Cardiac fibroblast (primary cell): ENCODE measurements at places on chromosomes 16 and 17.

DNA sequence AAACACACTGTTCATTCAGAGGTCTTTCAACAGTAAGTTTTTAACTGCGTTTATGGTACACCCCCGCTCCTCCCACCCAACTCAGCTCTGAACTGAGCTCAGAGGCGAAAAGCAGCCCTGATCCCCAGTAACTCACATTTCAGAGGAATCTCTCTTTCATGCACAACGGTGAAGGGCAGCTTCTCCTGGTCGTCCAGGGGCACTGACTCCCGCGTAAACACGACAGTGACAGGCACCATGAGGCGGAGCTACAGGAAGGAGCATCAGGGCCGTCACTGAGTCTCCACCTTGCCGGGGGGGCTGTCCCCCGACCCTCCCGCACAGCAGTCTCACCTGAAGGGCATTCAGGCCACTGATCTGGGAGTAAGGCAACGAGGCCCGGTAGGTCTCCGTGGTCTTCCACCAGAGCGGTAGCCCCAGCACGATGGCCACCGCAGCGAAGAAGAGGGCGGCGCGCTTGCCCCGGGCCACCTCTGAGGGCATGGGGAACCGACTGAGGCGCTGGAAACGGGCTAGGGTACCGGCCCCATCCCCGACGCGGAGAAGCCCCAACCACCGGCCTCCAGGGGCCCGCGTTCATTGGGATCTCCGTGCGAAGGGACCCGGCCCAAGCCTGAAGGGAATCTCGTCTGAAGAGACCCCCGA lies 486 bp downstream of the PIGS start:
- peak; percentile 13 for DNase-seq

- no peak for DNase-seq
Measured at GRCh38 chr17:36937001-36937958, at the start of gene LHX1. Gene LHX1, plus strand, starts transcription at chr17:36937475. Its CDS starts 723 bp downstream, at chr17:36938198.

DNA sequence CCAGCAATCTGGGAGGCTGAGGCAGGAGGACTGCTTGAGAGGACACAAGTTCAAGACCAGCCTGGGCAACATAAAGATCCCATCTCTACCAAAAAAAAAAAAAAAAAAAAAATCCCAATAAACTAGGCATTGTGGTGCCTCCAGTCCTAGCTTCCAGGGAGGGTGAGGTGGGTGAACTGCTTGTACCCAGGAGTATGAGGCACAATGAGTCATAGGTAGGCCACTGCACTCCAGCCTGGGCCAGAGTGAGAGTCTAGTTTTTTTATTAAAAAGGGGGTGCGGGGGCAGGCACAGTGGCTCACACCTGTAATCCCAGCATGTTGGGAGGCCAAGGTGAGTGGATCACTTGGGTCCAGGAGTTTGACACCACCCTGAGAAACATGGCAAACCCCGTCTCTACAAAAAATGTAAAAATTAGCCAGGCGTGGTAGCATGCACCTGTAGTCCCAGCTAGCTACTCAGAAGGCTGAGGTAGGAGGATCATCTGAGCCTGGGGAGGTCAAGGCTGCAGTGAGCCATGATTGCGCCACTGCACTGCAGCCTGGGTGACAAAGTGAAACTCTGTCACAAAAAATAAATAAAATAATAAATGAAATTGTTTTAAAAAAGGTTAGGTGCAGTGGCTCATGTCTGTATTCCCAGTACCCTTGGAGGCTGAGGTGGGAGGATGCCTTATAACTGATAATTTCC lies 7.8 kb upstream of the CHST6 start:
- no peak for DNase-seq

DNA sequence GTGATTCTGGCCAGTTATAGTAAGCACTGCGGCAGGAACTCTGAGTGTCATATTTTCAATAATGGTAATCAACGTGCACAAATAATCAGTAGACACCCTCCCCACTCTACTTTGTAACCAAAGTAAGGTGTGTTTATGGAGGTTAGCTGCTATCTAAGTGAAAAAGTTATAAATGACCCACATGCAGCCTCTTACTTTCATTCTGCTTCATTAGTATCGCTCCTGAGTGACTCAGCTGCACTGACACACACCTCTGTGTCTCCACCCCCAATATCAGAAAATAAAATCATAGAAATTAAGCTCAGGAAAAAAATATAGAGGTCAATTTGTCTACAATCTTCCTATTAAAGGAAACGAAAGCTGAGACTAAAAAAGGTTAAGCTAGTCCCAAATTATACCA lies 64.1 kb upstream of the TRAP1 start:
- DNase-seq: no peak

GRCh38 chr16:57618296-57619132 lies 9.9 kb upstream of the ADGRG1 start:
- peak; percentile 31 for DNase-seq

- no peak for DNase-seq
Measured at GRCh38 chr16:15671530-15672117, 21.6 kb downstream of the NDE1 start.

GRCh38 chr17:44850025-44850424 lies 2.3 kb downstream of the HIGD1B start:
- no peak for DNase-seq

GRCh38 chr17:44970136-44970741 lies 2.1 kb upstream of the C1QL1 start:
- DNase-seq: peak; percentile 40

GRCh38 chr16:24217461-24217860 lies 38.7 kb upstream of the CACNG3 start:
- DNase-seq: no peak

DNA sequence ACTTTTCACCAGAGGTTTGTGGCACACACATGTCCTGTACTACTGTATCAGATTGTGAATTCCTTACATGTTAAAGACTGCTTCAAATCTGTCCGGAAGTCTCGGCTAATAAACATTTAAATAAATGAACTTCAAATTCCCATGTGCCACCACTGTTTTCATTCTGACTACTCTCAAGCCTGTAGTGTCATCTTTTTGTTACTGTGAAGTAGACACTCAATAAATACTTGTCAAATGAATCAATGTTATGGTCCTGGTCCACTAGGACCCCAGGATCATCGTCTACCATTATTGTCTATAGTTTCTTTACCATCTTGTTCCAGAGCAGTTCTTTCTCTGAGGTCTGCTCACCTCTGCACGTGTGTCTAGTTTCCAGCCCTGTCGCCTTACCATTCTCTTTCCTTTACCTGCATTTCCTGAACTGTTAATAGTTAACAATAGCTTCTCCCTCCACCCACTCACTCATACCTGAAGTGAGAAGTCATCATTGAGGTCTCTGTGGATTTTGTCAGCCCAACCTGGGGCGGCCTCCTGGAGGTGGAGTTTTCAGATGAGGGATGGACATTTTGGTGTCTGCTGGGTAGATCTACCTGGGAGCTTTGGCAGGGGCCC lies 333.0 kb downstream of the SEC14L1 start:
- no peak for DNase-seq

DNA sequence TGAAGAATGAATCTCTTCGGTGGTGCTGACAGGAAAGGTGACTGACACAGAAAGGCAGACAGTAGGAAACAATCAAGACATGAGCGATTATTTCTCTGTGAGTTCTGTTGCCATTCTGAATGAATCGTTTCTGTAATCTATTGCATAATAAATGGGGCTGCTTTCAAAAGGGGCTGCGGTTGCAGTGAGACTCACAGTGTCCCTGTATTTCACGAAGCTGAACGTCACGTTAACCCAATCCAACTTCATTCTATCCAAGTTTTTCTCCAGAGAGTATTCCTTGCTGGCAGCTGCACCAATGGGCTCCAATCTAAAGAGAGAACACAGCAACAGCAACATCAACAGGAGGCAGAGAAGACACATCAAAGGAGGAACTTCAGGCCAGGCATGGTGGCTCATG lies 75.4 kb downstream of the DNAH3 start:
- DNase-seq: no peak

GRCh38 chr16:10806698-10807097 lies 11.9 kb downstream of the TVP23A start:
- DNase-seq: no peak

GRCh38 chr16:70290949-70291519 lies 1.7 kb upstream of the AARS1 start:
- DNase-seq: no peak

GRCh38 chr16:20612551-20613480 lies 36.6 kb upstream of the ACSM2B start:
- no peak for DNase-seq

DNA sequence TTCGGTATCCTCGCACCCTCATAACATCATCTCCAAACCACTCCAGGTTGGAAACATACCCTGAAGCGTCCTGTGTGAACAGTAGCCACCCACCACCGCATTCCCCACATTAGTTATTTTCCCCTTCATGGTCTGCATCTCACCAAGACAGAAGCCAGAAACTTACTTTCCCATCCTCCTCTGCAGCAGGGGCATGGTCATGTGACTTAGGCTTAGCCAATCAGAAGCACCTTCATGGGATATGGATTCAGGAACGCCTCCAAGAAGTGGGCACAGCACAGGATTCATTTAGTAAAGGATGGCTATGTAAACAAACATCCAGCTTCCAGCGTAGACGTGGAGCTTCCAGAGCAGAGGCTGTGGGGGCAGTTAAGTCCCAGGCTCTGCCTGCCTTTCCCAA lies 130.3 kb downstream of the AXIN2 start:
- DNase-seq: no peak

DNA sequence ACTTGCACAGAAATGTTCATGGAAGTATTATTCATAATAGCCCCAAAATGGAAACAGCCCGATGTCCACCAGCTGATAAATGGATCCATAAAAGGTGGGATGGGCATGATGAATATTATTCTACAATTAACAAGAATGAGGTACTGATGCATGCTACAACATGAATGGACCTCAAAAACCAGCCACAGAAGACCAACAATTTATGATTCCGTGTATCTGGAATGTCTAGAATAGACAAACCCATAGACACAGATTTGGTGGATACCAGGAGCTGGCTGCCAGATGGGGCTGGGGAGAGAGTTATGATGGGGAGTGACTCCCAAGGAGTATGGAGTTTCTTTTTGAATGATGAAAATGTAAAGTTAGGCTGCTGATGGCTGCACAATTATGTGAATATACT lies 10.8 kb upstream of the NAGLU start:
- peak; percentile 47 for DNase-seq
